Neural progenitor cell (in vitro differentiated cells): ENCODE measurements at places on chromosomes 7 and 10. TPM values are rescaled to one million over a fixed set of nuclear protein-coding genes. Genes with fewer than 3 reads are reported as not detected.

- DNase-seq, result no peak
Observed at GRCh38 chr7:133545618-133546017, 292.7 kb downstream of the EXOC4 start.

- DNase-seq, result no peak
Observed at GRCh38 chr7:92244808-92245486, 767 bp downstream of the KRIT1 start.

GRCh38 chr7:82404094-82404493, 39.5 kb downstream of the CACNA2D1 start:
- DNase-seq, result no peak

- no peak for DNase-seq
Observed at GRCh38 chr7:11006291-11006690, 32.6 kb downstream of the PHF14 start.

DNA sequence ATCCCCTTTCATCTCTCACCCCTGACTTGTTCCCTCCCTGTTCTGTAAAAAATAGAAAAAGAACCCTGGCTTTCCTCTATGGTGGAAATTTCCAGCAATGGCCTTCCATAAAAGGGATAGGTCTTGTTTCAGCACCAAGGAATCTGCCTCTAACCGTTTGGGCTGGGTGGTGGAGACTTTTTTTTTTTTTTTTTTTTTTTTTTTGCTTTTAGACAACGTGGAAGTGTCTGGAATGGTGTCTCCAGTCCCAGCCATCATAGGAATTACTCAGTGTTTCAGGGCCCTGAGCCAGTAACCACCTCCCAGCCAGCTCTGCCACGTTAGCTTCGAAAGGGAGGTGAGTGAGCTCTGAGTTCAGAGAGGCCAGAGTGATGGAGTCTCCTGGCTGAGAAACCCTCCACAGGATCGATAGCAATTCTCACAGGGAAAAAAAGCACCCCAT, 97.3 kb upstream of the COL1A2 start:
- no peak for DNase-seq

- DNase-seq, result no peak
Observed at GRCh38 chr7:18548534-18548933, 53.0 kb downstream of the HDAC9 start.

- DNase-seq, result no peak
Observed at GRCh38 chr7:73565675-73566340, 8.3 kb upstream of the BCL7B start.

- no peak for DNase-seq
Observed at GRCh38 chr10:108779501-108779900, 1143.8 kb downstream of the XPNPEP1 start.

DNA sequence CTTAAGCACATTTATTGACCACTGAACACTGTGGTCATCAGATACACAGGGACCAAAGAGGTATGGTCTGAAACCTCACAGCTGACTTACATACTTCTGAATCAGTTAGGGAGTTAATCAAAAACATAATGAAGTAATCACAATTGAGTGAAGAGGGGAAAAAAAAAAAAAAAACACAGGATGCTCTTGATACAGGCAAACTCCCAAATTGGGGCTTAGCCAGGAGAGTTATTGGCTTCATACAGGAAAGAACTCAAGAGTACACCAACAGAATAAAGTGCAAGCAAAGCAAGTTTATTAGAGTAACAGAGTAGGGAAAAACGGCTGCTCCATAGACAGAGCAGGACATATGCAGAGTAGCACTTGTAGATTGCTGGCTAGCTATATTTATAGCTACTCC, 917.0 kb downstream of the CNTNAP2 start:
- no peak for DNase-seq

The RAB19 gene
- 1.1 and 3.1 TPM in 2 replicates for total RNA-seq

The UPK3B gene
- total RNA-seq, result 0.12 TPM in 1 of 2 replicates, not detected in the other

The CDK6 gene
- total RNA-seq, result 3.6 and 6.0 TPM in 2 replicates
